ENCODE measurements at places on chromosomes 5 and 9.

DNA sequence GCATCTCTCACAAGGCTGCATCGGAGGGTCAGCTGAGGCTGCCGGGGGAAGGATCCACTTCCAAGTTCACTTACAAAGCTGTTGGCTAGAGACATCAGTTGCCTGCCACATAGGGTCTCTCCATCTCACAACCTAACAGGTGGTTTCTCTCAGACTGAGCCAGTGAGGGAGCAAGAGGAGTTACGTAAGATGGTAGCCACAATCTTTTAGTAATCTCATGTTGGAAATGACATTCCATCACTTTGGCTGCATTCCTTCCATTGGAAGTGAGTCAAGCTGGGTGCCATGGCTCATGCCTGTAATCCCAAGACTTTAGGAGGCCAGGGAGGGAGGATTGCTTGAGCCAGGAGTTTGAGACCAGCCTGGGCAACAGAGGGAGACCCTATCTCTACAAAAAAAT lies 7.4 kb upstream of the GRK6 start:
- peak; percentile 61 for DNase-seq

GRCh38 chr9:88174324-88174723 lies 36.0 kb upstream of the SPATA31C2 start:
- DNase-seq = no peak

DNA sequence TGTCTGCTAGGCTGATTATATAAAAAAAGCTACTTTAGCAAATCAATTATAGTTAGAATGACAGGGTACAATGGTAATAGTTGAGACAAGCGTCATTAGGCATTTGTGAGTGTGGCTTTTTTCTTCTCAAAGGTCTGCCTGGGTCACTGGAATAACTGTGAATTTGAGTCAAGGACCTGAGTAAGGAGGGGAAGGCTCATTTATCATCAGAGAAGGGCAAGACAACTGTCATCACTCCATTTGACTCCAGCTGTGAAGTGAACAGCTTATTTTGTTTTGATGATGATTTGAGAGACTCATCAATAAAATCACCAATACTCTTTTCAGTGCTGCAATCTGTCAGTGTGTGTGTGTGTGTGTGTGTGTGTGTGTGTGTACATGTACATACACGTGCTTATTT lies 118.6 kb downstream of the MAT2B start:
- no peak for DNase-seq

GRCh38 chr9:137459601-137460362 lies 648 bp upstream of the NSMF start:
- DNase-seq = no peak

GRCh38 chr5:163269624-163270023 lies 167.8 kb upstream of the CCNG1 start:
- DNase-seq = no peak

DNA sequence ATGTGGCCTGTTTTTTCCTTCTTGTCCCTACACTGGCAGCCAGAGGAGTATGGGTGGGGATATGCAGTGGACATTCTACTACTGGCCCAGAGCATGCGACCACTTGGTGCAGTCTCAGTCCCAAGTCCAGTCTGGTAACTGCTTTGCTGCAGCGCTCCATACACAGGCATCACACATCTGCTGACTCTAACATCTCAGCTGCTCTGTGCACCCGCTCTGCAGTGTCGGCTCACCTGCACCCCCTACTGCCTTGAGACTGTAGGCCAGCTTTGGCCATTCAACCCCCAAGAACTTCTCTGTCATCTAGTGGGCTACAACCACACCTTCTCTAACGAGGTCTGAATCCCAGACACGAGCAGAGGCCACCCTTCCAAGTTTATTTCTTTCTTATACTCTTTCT lies 46.4 kb upstream of the SLCO6A1 start:
- no peak for DNase-seq

DNA sequence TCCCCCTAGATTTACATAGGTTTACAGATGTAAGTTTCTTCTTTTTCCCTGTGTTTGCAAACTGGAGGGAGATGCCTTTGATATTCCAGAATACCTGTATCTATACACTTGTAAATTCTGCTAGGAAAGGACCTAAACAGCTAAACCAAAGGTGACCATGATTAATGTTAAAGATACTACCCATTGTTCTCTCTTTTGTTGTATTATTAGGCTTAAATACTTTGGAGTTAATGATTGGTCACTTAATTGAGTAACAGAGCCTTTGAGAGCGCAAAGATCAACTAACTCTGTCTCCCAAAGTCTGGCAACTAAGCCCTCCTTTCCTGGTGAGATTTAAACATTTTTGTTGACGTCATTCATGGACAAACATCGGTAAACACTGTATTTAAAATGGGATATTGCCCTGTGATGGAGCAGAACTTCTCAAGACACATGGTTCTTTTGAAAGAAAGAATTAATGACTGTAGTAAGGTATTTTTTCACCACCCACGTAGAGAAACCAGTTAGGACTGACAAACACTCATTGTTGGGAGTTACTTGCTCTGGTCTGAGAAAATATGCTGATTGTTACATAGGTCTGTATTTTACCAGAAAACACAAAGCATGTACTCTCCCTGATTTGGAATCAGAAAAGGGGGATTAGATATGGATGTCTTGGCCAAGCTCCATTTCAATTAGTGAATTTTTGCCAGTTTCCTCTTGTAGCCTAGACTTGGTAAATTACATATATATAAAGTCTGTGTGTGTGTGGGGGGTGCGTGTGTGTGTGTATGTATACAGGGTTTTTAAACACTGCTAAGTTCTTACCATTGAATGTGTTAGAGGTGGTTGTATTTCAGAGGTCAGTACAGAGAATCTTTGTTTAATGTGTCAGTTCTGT lies 4.6 kb downstream of the VCAN start:
- DNase-seq = peak; percentile 35

Data from fibroblast of skin of scalp (primary cell).